CD4-positive, alpha-beta T cell treated with Interferon alpha-2 for 1 hour (primary cell): ENCODE measurements at places on chromosomes 3 and 15.

DNA sequence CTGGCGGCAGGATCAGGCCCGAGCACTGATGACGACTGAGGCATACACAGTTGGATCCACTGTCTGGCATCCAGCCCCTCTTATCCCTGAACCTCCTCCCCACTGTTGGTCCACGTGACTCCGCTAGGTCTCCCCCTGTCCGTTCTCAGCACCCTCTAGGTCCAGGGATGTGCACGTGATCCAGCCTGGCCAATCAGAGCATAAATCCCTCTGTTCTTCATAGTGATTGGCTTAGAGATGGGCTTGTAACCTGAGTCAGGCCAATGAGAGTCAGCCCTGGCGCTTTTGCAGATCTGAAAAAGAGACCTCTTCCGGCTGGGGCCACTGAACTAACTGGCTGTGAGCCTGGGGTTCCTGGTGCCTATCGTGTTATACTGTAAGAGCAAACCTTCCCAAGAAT, 20.5 kb upstream of the IQSEC1 start:
- DNase-seq: no peak

DNA sequence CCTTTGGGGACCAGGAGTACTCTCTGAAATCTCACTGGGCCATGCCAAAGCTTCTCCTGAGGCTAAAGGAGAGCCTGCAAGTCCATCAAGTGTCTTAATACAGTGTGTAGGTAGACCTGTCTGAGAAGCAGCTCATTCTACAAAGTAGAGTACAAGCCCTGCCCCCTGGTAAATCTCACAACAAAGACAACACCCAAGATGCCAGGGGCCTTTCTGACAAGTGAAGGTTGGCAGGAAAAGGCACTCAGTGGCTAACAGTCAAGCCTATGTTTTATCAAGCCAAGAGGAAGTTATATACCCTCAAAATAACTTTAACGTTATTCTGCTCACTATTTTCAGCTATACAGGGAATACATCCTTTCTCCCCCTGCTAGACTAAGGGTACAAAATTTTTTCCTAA, 58.3 kb downstream of the NMNAT3 start:
- no peak for DNase-seq

- peak; percentile 56 for DNase-seq
Measured at GRCh38 chr3:181700168-181701087, 11.3 kb upstream of the SOX2 start.

DNA sequence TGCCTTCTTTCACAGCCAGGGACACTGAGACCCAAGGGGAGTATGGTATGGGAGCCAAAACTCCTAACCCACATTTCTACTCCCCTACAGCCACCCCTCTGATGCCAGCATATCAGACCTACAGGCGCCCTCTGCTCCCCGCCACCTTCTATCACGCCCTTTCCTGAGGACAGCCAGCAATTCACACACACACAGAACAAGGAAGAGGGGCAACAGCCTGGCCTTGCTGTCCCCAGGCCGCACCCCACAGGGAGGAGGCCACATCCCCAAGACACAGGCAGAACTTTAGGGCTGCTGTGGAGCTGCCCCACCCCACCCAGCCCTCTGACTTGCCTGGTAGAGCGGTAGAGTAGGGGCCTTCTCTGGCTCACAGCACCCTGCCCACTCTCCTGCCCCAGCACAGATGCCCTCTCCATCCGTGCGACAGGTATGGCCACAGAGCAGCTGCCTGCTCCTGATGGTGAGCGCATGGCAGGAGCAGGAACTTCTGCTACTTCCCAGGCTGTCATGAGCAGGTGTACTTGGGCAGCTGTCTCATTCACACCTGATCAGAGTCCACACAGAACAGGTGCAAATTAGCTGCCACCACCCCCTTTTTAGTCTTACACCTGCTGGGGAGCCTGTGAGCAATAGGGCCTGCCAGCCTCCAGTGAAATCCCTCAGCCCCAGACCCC, 33.4 kb downstream of the CCDC33 start:
- no peak for DNase-seq

DNA sequence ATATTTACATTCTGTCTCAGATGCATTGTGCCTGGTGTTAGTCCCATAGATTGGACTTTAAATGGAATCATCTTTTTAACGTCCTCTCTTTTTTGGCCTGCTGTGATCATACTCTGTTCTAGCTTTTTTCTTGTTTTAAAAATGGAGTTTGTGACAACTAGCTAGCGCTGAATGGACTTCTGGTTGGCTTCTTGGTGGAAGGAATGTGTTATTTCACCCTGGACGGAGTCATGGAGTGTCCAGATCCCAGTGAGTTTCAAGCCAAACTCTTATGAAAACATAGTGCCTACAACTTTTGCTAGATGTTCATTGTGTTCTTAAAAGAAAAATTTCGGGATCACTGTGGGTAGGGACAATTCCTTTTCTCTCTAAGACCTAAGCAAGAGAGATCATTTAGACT, 192.6 kb downstream of the TCF12 start:
- DNase-seq: no peak

GRCh38 chr3:134328846-134329245, 45.4 kb downstream of the AMOTL2 start:
- no peak for DNase-seq
